GM23248 (cell line): ENCODE measurements at places on chromosomes 12 and 14. TPM values are rescaled to one million over a fixed set of nuclear protein-coding genes. Genes with fewer than 3 reads are reported as not detected.

The ANKS1B gene
- total RNA-seq = not detected in 2 replicates

The RPS6KL1 gene
- total RNA-seq = 0.38 and 1.4 TPM in 2 replicates

The DAO gene
- total RNA-seq = not detected in 2 replicates

The CCDC197 gene
- total RNA-seq = not detected in 2 replicates

The KRT6C gene
- total RNA-seq = not detected in 2 replicates

The LTBP2 gene
- 441 and 456 TPM in 2 replicates for total RNA-seq

The OASL gene
- 0.54 TPM in 1 of 2 replicates, not detected in the other for total RNA-seq
